Upper lobe of right lung (tissue), 1 donor: ENCODE measurements at places on chromosomes 6 and 20. TPM values are rescaled to one million over a fixed set of nuclear protein-coding genes. Genes with fewer than 3 reads are reported as not detected.

GRCh38 chr20:21134883-21135493, 9.1 kb downstream of the KIZ start:
- no peak for DNase-seq

- DNase-seq = no peak
Observed at GRCh38 chr6:130929036-130929678, 102.0 kb downstream of the SMLR1 start.

DNA sequence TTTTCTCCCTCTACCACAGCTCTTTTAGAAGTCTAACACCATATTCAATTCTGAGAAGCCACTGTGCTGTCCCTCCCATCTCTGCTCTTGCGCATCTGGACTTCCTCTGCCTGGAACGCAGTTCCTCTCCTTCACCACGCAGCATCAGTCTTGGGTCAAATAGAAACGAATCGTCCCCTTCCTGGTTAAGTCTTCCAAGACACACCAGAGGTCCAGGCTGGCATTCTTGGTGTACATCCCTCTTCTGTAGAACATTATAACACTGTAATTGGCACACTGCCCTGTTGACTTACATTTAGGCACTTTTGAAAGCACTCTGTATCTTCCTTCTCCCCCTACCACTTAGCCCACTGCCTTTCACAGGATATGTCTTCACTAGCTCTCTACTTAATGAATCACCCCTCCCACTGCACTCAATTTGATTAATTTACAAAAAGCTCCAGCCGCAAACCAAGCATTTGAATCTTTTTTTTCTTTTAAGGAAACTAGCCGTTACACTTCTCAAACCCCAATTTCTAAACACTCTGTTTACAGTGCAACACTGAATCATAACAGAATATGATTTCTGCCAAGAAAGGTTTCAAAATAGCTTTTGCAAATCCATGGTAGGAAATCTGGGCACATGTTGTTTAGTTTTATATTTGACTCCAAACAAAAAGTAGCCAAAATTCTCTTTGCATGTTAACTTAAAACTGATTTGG, 140.8 kb upstream of the CARMIL1 start:
- DNase-seq = peak; percentile 65

DNA sequence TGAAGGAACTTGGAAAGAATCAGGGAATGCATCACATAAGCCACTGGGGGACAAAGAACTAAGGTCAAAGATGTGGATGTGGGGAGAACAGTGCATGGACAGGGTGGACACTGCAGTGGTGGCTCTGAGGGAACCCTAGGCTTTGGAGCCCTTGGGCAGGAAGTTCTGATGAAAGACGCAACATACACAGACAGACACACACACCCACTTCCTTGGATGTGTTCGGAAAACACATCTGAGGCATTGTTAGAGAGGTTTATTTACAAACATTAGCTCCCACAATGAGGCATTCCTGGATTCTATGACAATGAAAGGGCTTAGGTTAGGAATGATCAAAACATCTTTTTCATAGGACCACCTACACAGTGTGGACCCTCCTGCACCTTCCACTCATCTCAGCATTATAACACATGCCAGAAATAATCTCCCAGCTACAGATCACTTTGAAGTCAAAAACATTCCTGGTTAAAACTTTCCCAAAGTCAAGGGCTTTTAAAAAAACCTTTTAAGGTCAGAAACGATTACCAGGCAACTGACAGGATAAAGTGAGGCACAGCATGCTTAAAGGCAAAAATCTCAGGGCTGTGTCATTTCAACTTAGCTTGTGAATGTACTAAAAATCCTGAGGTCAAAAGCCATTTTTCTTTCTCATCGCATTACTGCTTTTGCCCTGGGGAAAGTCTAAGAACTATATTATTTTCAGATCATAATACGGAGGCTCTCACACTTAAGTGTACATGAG, 6.4 kb upstream of the METTL24 start:
- no peak for DNase-seq

- no peak for DNase-seq
Observed at GRCh38 chr20:59678951-59679350, 74.6 kb downstream of the PHACTR3 start.

- DNase-seq = no peak
Observed at GRCh38 chr6:17001188-17001587, 100.7 kb upstream of the STMND1 start.

- no peak for DNase-seq
Observed at GRCh38 chr20:20690676-20691476, 21.6 kb downstream of the RALGAPA2 start.

GRCh38 chr6:127939442-127940066, 38.7 kb upstream of the THEMIS start:
- no peak for DNase-seq

GRCh38 chr6:139146317-139146726, 11.4 kb downstream of the HECA start:
- DNase-seq = no peak

GRCh38 chr6:138440758-138441357, 36.8 kb downstream of the HEBP2 start:
- no peak for DNase-seq

Gene C6orf118
- not detected for total RNA-seq

Gene MLIP
- 0.20 TPM for total RNA-seq

Gene ITPA
- 43.4 TPM for total RNA-seq

Gene CBLN4
- 1.5 TPM for total RNA-seq
